ENCODE measurements at places on chromosomes 7 and 10.

DNA sequence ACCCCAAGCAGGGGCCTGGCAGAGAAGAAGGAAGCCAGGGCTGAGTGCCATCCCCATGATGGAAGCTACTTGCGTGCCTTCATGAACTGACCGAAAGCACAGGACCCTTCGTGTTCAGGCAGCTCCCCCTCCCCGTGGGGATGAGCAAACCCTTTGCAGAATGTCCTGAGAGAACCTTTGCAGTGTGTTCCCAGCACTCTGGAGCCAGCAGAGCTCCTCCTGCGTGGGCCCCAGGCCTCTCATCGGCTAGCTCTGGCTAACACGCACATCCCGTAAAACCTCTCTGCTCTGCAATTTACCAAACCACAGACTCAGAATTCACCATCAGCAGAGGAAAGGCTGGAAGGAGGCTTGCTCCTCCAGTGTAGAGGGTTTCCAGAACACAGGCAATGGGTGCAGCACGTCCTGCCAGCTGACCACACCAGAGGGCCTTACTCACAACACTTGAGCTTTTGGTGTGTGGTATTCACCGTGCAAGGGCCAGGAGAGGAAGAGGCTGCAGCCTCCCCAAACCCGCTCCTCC, 3.1 kb downstream of the SH3PXD2A start:
- no peak for DNase-seq

- no peak for DNase-seq
These were observed 177.8 kb upstream of the RHEB start for GRCh38 chr7:151697515-151697895.

GRCh38 chr10:36489611-36490228, 635.7 kb upstream of the ANKRD30A start:
- DNase-seq, result peak; percentile 89

- no peak for DNase-seq
These were observed 717.6 kb downstream of the GRM8 start for GRCh38 chr7:126535176-126535575.

- no peak for DNase-seq
These were observed 61.3 kb upstream of the DNAAF5 start for GRCh38 chr7:664997-665735.

- DNase-seq, result no peak
These were observed 41.5 kb upstream of the SEMA3C start for GRCh38 chr7:80960244-80960795.

DNA sequence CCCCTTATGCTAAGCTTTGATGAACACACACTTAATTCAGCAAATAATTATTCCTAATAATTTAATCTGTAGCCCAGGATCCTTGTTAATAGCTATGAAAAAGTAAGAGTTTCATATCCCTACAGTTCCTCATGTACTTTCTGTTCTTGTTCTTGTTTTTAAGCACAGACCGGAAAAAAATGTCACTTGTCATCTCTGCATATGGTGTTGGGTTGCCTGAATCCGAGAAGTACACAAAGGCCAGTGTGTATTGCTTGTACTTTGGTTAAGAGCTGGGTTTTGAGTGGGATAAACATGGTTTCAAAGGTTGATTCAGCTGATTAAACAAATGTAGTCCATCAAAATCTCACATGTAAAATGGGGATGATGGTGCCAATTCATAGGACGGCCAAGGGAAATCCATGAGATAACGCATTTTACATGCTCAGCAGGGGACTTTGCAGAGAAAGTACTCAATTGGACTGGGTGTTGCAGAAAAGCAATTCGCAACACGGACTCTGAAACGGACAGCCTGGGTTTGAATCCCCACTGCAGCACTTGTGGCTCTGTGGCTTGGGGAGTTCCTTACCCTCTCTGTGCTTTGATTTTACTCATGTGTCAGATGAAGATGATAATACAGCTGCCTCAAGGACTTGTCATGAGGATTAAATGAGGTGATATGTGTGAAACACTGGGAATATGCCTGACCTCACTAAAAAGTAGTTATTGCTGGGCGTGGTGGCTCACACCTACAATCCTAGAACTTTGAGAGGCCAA, 71.7 kb downstream of the MAP3K8 start:
- no peak for DNase-seq

GRCh38 chr10:100025576-100025975, 15.8 kb upstream of the DNMBP start:
- DNase-seq, result no peak

DNA sequence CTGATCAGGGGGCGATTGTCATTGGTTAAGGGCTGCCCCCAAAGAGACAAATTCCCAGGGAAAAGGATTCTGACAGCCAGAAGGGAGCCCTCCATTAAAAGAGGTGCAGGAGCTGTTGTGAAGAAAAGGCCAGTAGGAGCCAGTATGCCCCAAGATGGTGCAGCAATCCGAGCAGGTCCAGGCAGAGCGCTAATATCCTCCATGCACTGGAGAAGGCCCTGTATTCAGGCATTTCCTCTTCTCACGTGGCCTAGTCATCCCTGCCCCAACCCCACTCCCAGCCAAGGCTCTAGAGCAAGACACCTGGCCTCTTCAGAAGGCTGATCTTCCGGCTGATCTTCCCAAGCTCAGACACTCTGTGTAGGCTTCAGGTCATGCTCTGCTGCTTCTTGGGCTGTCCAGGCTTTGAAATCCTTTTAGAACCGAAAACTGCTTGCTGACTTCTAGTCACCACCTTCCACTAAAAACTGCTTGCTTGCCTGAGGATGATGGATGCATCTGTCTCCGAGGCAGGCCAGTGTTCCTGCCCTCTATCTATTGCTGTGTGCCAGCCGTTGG, 77.4 kb downstream of the CYP26A1 start:
- DNase-seq, result peak; percentile 56
